Activated CD4-positive, alpha-beta T cell treated with anti-CD3 and anti-CD28 coated beads, Interleukin-2, amount 10 ng/mL, durations not matched to agents 24 days and 14 days (primary cell): ENCODE measurements at places on chromosomes 7 and 10. TPM values are rescaled to one million over a fixed set of nuclear protein-coding genes. Genes with fewer than 3 reads are reported as not detected.

DNA sequence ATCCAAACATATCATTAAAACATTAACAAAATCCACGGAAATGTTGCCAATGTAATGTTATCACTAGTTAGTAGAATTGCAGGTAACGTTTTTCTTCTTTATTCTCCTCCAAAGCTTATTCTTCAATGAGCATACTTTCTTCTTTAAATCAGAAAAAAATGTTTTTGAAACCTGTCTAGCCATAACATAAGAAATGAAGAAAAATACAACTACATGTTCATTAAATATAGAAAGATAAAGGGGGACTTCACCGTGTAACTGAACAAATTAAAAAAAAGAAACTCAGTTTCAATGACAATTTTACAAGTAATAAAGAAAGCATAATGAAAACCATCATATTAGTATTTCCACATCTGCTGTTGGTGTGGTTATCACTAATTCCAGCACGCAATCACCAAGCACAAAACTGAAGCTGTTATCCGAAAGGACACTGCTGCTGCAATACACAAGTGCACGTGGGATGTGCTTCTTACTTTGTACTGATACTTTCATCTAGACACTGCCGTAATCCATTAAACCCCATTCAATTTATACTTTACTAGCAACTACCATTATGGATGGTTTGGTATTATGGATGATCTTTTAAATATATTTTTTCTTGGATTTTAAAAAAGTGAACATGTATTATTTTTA is 9.6 kb downstream of the ESYT2 start:
- H3K27me3 ChIP-seq, result no peaks in the 10 kb centered on the region
- peak overlapping the region; percentile 89 for H3K4me3 ChIP-seq
- DNase-seq, result no peak
- peaks cover 79% of the 10 kb centered on the region for H3K4me1 ChIP-seq
- H3K36me3 ChIP-seq, result peaks cover 17% of the 10 kb centered on the region
- H3K27ac ChIP-seq, result peak overlapping the region; percentile 96

DNA sequence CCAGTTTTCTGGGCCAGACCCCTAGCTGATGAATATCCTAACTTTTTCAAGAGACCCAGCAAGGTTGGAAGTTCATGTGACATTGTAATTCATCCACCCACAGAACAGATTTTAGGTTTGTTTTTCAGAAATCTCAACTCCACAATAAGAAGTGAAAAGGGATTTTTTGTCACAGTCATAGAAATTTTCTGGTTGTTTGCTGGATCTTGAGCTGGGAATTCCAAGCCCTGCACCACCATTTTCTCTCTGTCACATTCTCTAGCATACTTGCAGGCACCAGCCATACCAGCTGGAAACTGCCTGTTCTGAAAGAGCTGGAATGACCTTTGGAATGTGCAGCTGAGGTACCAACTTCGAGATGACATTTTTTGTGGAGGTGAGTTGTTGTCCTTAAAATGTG is 8.5 kb downstream of the TAS2R60 start:
- no peaks in the 10 kb centered on the region for H3K4me1 ChIP-seq
- DNase-seq, result peak; percentile 41
- no peaks in the 10 kb centered on the region for H3K36me3 ChIP-seq
- H3K27ac ChIP-seq, result no peak overlapping the region
- H3K4me3 ChIP-seq, result no peak overlapping the region

DNA sequence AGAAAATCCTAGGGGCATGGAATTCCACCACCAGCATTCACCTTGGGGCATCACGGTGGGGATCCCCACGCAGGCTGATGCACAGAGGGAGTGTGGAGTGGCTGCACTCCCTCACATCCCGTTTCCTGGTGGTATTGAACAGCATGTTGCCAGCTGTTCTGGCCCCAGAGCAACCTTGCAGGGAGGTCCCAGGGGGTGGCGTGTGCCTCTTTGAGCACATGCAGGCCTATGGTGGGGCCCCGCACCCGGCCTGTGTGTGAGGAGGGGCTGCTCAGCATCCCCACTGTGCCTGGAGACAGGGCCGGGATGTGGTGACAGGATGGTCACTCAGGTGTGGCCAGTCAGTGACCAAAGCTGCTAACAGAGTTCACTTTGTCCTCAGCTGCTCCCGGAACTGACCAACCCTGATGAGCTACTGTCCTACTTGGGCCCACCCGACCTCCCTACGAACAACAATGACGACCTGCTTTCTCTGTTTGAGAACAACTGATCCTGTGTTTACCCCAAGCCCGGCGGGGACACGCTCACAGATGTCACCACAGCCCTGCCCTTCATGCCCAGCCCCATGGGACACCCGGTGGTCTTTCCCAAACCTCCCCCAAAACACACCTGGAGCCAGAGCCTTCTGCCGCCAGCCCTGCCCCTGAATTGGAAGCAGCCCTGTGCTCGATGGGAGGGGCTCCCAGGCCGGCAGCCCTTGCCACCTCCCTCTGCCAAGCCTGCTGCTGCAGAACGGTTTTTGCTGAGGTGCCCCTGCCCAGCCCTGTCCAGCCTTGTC is 18.7 kb downstream of the ZMIZ2 start:
- H3K27me3 ChIP-seq, result no peaks in the 10 kb centered on the region
- H3K4me1 ChIP-seq, result peaks cover 27% of the 10 kb centered on the region
- H3K4me3 ChIP-seq, result no peak overlapping the region
- DNase-seq, result no peak
- H3K36me3 ChIP-seq, result peaks cover 53% of the 10 kb centered on the region

DNA sequence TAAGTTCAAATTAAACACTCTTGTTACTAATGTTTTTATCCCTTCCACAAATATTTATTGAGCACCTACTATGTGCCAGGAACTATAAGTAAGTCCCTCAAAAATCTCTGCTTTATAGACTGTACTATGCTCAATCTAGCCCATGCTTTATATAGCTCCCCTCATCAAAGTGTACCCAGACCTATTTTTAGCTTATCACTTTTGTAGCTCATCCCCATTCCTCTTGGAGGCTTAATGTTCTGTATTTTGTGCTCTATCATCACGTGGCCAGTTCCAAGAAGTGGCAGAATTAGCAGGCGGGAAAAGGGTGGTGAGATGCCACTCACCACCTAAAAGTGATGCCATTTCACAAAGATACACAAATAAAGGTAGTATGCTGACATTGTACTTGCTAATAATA is 138.1 kb upstream of the BET1 start:
- no peak overlapping the region for H3K27ac ChIP-seq
- H3K36me3 ChIP-seq, result no peaks in the 10 kb centered on the region
- H3K4me1 ChIP-seq, result no peaks in the 10 kb centered on the region
- no peak for DNase-seq
- H3K27me3 ChIP-seq, result peaks cover 2% of the 10 kb centered on the region

Gene UTF1
- 0.17 and 0.19 TPM in 2 replicates for total RNA-seq
